ENCODE measurements at places on chromosomes 3 and 15.

GRCh38 chr3:158185711-158186110 is 75.8 kb downstream of the RSRC1 start:
- DNase-seq = no peak

DNA sequence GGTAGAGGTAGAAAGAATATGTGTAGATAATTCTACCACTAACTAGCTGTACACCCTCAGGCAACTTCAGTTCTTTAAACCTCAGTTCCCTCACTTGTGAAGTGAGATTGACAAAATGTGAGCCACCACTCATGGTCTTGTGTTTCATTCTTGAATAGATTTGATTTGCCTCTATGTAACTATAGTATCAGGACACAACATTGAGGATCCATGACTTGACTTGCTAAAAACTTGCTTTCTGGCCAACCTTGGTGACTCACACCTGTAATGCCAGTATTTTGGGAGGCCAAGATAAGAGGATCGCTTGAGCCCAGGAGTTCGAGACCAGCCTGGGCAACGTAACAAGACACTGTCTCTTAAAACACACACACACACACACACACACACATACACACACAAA is 115.8 kb upstream of the FLNB start:
- DNase-seq = no peak

GRCh38 chr15:25728816-25729215 is 134.3 kb downstream of the ATP10A start:
- DNase-seq = no peak

GRCh38 chr3:159766563-159767185 is 222.0 kb upstream of the IL12A start:
- DNase-seq = peak; percentile 10

DNA sequence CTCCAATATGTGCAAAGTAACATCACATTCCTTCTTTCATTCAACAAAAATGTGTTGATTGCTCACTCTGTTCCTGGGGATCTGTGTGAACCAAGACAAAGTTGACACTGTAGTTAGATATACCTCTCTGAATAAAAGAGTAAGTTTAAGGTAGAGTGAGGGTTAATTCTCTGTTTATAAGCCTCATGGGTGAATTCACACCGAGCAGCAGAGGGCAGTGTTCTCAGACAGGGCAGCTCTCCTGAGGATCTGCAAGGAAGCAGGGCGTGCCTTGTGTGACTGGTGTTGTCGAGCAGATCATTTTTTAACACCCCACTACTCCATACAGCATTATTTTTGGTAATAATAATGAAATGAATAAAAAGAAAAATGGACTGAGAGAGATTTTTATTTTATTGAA is 34.4 kb downstream of the PAQR9 start:
- DNase-seq = no peak

Data from NCI-H1417 treated with DMSO at 0.1 percent for 48 hours (cell line).